ENCODE measurements at places on chromosomes 16 and 17.
A peak's percentile ranks its signal among the peaks of the same experiment; 100 is the strongest.

- DNase-seq: no peak
These were observed 76.3 kb downstream of the KSR1 start for GRCh38 chr17:27532269-27533263.

GRCh38 chr17:49210158-49211029 is at the start of the genes ABI3 and GNGT2:
TSS of gene ABI3 (plus strand) at chr17:49210707. CDS start at chr17:49210725, 18 bp downstream.
TSS of gene GNGT2 (minus strand) at chr17:49210574. CDS start at chr17:49207422, 3,152 bp downstream.
- no peak for DNase-seq

DNA sequence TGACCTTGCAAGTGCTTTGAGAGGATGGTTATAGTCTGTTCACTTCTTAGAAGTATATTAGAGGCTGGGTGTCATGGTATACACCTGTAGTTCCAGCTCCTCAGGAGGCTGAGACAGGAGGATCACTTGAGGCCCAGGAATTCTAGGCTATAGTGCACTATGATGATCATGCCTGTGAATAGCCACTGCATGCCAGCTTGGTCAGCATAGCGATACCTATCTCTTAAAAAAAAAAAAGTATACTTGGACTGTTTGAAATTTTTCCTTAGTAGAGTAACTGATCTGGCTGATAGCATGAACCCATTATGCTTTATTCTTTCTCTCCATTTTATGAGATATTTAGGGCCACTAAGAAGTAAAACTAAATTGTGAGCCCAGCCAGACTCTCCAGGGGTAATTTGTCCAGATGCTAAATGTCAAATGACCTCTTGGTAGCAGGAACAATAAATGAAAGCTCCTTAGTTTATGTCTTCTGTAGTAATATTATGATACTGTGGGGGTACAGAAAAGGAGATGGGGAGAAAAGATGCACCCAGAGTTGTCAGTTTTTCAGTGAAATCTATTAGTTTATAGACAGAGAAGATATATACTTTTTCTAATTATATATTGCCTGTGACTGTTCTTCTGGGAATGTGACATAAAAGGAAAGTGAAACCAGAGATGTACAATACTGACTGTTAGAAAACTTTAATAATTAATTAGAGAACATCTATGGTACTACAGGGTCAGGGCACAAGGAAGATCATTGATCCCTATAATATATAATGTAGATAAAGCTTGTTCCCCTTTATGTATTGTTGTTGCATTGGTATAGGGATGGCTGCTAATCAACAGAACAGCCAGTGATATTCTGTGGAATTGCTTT is 335.3 kb upstream of the TBX2 start:
- DNase-seq: no peak

DNA sequence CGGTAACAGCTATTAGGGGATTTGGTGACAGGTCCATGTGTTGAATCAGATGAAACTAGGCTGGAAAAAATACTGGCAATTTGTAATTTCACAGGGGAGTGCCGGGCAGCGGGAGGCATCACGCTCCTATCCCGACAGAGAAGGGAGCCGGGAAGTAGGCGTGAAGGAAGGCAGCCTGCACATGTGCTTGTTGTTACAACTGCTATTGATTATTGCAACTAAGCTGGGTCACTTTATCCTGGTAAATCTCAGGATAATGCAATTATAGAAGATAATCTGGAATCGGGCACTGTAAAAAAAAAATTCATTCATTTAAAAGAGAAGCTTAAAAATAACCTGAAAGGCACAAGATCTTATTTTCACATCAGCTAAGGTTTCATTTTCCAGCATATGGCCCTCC is 180.6 kb downstream of the FOXL1 start:
- DNase-seq: no peak

- no peak for DNase-seq
These were observed 22.9 kb upstream of the DNAJA2 start for GRCh38 chr16:46996391-46996790.

- no peak for DNase-seq
These were observed 11.1 kb upstream of the CCDC154 start for GRCh38 chr16:1455190-1456171.

DNA sequence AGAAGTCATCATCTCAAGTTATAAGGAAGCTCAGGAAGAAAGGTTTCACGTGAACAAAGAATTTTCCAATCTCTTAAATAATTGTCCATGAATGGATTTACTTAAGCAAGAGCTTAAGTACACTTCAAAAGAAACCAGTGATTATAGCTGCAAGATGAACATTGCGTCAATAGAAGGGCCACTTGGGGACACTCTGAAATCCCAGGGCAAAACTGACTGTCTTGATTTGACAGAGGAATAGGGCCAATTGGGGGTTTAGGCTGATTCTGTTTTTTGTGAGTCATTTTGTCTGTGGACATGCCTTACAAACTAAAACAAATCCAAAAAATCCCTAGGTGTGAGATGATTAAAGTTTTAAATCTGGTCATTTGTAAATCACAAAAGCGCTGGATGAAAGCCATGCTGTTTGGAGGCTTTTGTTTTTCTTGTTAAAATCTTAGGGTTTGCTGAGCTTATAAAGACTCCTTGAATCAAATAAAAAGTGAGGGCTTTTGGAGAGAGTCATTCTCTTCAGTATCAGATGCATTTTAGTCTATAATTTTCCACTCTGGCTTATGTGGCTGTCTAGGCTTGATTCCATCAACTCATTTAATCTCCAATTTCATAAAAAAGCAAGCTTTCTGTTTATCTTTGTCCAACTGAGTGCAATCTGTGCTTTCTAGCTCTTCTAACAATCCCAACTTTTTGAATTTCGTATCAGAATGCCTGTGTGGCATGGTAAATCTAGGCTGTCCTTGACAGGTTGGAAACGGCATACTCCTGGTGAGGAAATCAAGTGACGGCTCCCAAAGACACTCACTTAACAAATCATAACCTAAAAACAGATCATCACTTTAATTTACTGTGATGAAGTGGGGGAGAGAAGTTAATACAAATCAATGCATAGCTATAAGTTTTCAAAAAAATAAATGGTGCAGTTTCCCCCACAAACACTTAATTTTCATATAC is 98.2 kb upstream of the SOX9 start:
- DNase-seq: no peak

GRCh38 chr16:30085247-30085646 is 6.5 kb downstream of the TBX6 start:
- no peak for DNase-seq

DNA sequence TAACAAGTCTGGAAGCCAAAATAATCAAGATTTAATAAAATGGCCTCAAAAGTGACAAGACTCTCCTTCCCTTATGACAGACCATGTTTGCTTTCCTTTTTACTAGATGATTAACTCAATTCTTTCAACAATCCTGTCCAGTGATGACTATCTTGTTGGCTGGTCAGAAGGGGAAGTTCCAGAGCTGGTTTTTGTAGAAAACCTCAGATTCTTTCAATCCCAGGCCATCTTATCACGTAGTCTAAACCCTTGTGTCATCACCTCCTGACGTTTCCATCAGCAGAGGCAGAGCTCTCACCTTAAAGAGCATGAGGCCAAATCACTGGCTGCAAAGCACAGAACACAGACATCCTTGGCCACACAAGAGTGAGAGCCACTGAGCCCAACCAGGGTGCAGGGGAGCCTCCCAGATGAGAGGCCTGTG is 125.3 kb downstream of the ANKRD11 start:
- no peak for DNase-seq

- no peak for DNase-seq
These were observed 802.5 kb downstream of the CDH8 start for GRCh38 chr16:61233713-61234112.

DNA sequence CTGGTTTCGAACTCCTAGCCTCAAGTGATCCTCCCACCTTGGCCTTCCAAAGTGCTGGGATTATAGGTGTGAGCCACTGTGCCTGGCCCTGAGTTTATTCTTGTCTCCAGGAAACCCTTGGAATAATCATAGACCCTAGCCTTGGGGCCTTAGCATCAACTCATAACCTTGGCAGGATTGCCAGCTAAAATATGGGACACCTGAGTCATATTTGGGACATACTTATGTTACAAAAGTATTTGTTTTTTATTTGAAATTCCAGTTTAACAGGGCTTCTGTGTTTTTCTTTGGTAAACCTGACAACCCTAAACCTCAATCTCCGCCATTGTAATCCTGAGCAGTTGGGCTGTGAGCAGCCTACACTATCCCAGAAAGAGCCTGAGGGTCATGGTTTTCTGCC is 28.6 kb upstream of the TNS4 start:
- DNase-seq: no peak

DNA sequence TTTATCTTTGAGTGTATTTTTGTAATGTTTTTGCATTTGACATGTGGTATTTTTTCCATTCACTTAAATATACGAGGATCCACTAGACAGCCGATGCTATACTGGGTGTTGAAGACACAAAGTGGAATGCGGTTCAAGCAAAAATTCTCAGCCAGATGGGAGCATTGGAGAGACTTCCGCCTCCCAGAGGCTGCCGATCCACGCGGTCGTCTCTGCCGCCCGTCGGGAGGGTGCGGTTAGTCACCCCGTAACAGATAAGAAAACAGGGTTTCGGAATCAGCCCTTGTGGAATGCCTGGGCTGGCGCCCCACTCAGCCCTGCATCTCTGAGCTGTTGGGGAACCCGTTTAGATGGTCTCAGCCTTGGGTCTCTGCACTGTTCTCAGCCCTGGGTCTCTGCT is 7.3 kb downstream of the GSE1 start:
- DNase-seq: no peak

- DNase-seq: no peak
These were observed 16.5 kb upstream of the TMEM92 start for GRCh38 chr17:50257676-50258224.

DNA sequence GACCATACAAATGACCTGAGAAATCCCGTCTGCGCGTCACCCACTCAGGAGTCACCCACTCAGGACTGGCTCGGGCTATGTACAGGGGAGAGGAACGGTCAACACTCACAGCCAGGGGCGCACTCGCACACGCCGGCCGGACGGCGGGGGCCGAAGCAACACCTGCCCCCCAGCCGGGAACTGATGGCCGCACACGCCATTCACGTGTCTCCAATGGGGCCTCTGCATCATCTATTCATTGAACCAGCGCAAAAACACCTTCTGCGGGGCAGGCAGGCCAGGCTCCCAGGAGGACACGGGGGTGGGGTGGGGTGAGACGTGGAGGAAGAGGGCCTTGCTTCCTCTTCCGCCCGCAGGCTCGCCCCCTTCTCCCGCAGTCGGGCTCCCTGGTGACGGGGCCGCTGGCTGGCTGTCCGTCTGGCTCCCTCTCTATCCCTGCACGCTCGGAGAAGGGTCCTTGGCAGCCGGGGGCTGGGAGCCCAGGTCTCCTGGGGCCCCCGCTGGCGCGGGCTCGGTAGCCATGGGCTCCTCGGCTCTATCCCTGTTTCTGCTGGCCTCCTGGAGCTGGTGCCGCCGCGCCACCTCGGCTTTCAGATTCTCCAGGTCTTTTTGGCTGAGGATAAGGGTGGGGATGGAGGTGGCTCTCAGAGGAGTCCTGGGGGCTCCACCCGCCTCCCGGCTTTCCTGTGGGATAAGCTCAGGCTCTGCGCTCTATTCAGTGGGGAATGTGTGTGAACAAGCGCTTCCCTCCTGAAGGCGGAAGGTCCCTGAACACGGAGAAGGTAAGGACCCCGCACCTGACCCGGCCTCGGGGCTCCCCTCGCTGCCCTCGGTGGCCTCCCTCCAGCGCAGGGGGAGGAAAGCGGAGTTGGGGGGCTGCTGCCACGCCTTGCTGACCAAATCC is 21.1 kb downstream of the CLUH start:
- no peak for DNase-seq

- DNase-seq: peak; percentile 73
These were observed 44.3 kb downstream of the TBC1D16 start for GRCh38 chr17:79991140-79991923.

- no peak for DNase-seq
These were observed 1255.8 kb upstream of the CDH8 start for GRCh38 chr16:63292036-63292435.

All from stimulated activated CD8-positive, alpha-beta memory T cell treated with anti-CD3 and anti-CD28 coated beads, Interleukin-4, amount 100 ng/mL, for 1 hour (primary cell).